ENCODE measurements at places on chromosomes 5 and 9. TPM values are rescaled to one million over a fixed set of nuclear protein-coding genes. Genes with fewer than 3 reads are reported as not detected.

DNA sequence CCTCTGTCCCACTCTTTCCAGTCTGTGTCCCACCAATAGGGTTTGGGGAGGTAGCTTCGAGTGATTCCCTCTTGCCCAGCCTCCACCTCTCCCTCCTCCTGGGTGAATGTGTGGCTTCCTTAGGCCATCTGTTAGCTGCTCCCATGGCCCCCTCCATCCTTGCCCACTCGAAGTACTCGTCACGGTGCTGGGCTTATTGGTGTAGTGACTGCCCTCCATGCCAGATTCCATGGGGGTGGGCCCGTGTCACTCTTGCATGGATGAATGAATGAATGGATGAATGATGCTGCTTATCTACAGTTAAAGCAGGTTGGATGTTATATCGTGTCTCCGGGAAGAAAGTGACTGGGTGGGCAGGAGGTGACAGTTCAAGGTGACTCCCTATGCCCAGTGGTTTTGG, 19.1 kb downstream of the HMCN2 start:
- DNase-seq, result no peak

DNA sequence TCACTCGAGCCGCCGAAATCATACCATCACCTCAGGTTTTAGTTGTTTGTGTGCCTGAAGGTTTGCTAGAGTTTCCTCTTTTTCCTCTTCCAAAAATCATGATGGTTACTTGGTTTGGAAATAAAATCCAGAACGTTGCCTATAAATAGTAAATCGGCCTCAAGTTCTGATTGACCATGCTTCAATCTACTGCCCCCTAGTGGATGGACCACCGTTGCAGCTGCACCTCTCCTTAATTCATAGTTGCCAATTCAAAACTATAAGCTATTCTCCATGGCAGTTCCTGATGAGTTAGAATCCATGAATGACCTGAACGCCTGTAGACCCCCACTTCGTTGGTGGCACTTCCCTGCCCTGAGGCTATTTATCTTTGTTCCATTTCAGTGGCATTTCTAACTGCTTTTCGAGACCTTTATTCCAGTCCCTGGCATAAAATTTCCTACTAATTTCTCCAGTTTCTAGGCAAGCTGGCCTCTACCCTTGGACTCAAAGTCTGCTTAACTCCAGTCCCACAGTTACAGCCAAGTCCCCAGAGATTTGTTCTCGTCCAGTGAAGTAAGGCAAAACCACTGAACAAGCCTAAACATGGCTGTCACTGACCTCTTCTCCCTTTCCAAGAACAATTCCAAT, 422.6 kb downstream of the EFNA5 start:
- peak; percentile 59 for DNase-seq

GRCh38 chr5:130966990-130967525, 198.0 kb downstream of the HINT1 start:
- no peak for DNase-seq

- DNase-seq, result no peak
Measured at GRCh38 chr5:136021016-136021405, 7.8 kb upstream of the TGFBI start.

GRCh38 chr5:23014266-23014665, 161.1 kb upstream of the CDH12 start:
- DNase-seq, result no peak

DNA sequence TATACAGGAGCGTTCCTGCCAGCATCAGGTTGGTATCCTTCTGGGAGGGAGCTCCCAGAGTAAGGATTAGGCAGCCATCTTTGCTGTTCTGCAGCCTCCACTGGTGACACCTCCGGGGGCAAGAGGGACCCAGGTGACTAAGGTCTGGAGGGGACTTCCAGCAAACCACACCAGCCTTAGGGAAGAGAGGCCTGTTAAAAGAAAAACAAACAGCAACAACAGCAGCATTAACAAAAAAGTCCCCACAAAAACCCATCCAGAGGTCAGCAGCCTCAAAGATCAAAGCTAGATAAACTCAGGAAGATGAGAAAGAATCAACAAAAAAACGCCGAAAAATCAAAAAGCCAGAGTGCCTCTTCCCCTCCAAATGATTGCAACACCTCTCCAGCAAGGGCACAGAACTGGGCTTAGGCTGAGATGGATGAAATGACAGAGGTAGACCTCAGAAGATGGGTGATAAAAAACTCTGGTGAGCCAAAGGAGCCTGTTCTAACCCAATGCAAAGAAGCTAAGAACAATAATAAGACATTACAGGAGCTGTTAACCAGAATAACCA, 388.2 kb downstream of the SPATA31D1 start:
- DNase-seq, result no peak

DNA sequence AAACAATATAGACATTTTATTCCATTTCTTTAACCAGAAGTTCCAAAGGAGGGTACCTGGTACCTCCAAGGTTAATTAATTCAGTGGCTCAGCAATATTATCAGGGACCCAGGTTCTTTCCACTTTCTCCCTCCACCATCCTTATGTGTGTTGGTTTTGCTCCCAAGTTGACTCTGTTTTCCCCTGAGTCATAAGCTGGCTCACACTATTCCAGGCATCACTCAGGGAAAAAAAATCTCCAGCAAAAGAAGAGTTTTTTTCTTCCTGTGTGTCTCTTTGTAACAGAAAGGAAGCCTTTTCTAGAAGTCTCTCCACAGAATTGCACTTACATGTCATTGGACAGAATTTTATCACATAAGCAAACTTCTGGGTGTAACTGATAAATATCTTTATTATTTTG, 31.2 kb upstream of the GALNT10 start:
- no peak for DNase-seq

- no peak for DNase-seq
Measured at GRCh38 chr5:1322955-1323802, 21.7 kb downstream of the CLPTM1L start.

DNA sequence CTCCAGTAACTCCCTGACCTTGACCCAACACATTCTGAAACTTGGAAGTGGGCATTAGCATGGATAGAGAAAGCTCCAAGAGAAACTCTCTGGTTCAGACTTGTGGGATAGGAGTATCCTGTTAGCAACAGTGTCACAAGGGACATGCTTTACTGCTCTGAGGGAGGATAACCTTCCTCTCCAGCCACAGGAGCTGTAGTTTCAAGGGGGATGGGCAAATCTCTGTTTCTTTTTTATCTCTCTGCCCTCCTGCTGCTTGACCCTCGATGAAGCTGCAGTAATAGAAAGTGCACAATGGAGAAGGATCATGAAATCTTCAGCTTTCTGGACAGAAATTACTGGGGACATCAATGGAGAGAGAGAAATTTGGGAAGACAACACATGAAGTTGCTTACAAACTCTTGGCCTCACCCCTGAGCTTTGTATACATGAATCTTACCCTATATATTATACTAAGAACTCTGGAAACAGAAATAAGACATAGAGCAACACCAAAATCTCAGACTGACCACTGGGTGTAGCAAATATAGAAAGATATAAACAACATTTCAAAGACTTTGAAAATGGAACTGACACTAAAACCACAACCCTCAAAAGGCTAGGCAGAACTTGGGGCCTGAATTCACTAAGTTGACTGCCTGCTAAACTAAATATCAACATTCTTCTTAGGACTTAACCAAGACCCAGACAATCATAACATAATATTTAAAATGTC, 471.0 kb upstream of the MEF2C start:
- DNase-seq, result no peak

- no peak for DNase-seq
Measured at GRCh38 chr9:77022783-77023440, 3.5 kb downstream of the FOXB2 start.

GRCh38 chr9:111427186-111427585, 57.0 kb downstream of the ECPAS start:
- DNase-seq, result no peak

- DNase-seq, result no peak
Measured at GRCh38 chr5:127634007-127634406, 14.9 kb upstream of the CTXN3 start.

- DNase-seq, result peak; percentile 40
Measured at GRCh38 chr5:135456238-135457099, 4.3 kb upstream of the TIFAB start.

- DNase-seq, result no peak
Measured at GRCh38 chr5:161235569-161235968, 311.0 kb downstream of the GABRB2 start.

The ELAVL2 gene
- not detected for polyA plus RNA-seq

The ST8SIA4 gene
- polyA plus RNA-seq, result 3.1 TPM

The GOLGA2 gene
- polyA plus RNA-seq, result 59.2 TPM

The BAAT gene
- 19.8 TPM for polyA plus RNA-seq

The CCDC171 gene
- 2.2 TPM for polyA plus RNA-seq

The SLC6A19 gene
- 5.8 TPM for polyA plus RNA-seq

The SLC45A2 gene
- 1.8 TPM for polyA plus RNA-seq

The LYSMD3 gene
- 15.8 TPM for polyA plus RNA-seq

Data from hepatocyte (in vitro differentiated cells).